ENCODE measurements at places on chromosomes 4 and X.

- no peak for DNase-seq
Measured at GRCh38 chrX:19825271-19825670, 62.1 kb downstream of the SH3KBP1 start.

- no peak for DNase-seq
Measured at GRCh38 chrX:133973704-133974103, 11.7 kb downstream of the GPC3 start.

GRCh38 chrX:802846-803245, 172.3 kb downstream of the SHOX start:
- no peak for DNase-seq

DNA sequence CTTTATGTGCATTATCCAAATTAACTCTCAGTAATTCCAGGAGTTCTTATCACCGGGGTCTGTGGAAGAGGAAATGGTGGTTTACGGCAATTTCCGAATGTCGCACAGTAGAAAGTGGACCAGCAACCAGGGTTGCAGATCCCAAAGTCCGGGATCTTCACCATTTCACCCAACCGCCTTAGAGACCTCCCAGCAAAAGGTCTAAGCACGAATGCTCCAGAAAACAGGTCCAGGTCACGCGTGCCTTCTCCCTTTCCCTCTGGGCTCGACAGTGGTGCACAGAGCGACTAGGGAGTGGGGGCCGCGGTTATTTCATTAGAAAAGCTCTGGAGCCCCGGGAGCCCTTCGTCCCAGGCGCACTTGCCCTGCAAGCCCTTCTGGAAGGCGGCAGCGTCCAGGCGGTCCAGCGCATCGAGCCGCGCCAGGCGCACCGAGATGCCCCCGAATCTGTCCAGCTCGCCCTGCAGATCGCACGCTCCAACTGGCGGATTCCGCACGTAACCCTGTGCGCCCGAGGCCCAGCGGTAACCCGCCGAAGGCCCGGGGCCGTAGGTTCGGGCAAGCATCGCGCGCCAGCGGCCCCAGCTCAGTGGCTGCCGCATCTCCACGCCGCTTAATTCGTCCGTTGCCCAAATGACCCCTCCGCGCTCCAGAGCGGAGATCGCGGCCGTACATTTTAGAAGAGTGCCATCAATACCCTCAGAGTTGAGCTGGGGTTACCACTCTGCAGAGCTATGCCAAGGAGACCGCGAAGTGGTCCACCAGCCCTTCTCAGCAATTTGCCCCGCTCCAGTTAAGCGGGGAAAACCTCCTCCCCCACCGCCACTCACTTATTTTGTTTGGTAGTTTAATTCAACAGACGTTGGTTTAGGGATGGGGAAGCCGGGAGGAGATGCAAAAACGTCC, at the start of gene NUDT6:
Gene NUDT6 (minus strand): TSS at position 627 of the 906 bp plus-strand sequence. CDS start 25 bp downstream, at position 602.
- peak; percentile 48 for DNase-seq

DNA sequence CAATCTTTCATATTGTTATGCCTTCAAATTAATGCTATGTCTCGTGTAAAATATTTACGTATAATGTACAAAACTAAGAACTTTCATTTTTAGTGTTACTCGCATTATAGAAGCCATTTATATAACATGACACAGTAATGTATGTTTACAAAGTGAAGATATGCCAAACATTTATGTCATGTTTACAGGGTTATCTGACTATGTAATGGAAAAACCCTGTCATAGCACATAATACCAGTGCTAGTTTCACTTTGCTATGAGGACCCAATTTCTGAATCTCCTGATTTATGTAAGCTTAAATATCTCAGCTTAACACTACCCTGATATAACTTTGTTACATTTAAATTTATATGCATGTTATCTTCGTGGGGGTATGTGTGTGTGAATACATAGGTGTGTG, 233.1 kb downstream of the FAT4 start:
- DNase-seq = no peak

GRCh38 chrX:38857736-38858523, 56.7 kb downstream of the MID1IP1 start:
- no peak for DNase-seq

- DNase-seq = no peak
Measured at GRCh38 chr4:126991965-126992364, 640.8 kb upstream of the INTU start.

- no peak for DNase-seq
Measured at GRCh38 chr4:162406637-162407365, 243.0 kb upstream of the FSTL5 start.

DNA sequence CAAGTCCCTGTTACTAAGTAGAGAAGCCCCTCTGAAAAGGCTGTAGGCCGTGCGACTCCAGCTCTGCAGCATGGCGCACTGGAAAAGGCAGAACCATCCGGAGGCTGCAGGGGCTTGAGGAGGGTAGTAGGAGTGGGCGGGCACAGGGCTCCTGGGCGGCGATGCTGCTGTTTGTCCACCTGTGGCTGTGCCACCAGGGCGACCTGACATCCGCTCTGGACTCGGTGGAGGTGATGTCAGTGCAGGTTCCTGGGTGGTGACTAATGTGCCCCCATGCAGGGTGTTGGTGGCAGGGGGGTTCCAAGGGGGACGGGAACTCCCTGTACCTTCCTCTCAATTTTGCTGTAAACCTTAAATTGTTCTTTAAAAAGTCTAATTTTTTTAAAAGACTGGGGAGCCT, 58.3 kb downstream of the PCGF3 start:
- no peak for DNase-seq

DNA sequence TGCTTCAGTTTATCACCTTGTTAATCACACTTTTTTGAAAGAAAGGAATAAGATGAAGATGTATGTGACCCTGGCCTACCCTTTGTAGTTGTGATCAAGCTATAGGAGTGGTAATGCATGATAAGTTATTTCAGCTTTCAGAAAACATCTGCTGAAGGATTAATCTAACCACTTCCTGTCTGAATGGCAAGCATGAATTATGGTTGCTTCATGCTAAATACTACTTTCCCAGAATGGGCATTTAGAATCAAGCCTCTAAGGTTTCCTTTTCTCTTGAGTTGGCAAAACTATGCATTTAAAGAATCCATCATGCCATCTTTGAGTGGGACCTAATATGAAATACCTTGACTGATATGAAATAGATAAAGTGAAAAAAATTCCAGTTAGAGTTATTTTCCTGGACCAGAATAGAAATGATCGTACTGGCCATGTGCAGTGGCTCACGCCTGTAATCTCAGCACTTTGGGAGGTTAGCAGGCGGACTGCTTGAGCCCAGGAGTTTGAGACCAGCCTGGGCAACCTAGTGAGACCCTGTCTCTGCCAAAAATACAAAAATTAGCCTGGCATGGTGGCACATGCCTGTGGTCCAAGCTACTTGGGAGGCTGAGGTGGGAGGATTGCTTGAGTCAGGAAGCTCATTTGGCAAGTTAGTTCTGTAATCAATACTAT, 59.1 kb downstream of the ANXA3 start:
- DNase-seq = no peak

GRCh38 chr4:39526765-39527295, 409 bp downstream of the UGDH start:
- DNase-seq = no peak

GRCh38 chr4:38489924-38490639, 173.9 kb upstream of the KLF3 start:
- peak; percentile 10 for DNase-seq

GRCh38 chr4:25123236-25123635, 37.0 kb downstream of the SEPSECS start:
- DNase-seq = no peak

- no peak for DNase-seq
Measured at GRCh38 chrX:96551322-96551872, 133.2 kb upstream of the DIAPH2 start.

- DNase-seq = peak; percentile 11
Measured at GRCh38 chrX:130174045-130174704, 2.4 kb downstream of the RAB33A start.

- no peak for DNase-seq
Measured at GRCh38 chr4:74755486-74755885, 38.8 kb downstream of the BTC start.

GRCh38 chr4:105386012-105386411, 87.8 kb downstream of the PPA2 start:
- DNase-seq = no peak

DNA sequence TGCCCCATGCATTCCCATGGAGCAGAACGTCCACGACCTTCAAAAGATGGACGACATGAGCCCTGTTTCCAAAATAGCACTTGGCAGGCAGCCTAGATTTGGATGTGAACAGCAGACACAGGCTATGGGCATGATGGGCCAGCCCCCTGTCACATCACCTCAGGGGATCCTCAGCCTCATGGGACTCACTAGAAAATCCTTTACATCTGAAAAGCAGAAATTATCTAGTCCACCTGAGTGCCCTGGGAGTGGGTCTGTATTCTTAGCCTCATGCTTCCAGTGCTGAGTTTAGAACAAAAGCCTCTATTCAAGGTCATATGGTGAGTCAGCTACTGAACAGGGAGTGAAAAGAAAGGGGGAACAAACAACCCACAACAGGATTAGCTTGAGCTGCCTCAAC, 35.8 kb downstream of the GRIA3 start:
- DNase-seq = no peak

DNA sequence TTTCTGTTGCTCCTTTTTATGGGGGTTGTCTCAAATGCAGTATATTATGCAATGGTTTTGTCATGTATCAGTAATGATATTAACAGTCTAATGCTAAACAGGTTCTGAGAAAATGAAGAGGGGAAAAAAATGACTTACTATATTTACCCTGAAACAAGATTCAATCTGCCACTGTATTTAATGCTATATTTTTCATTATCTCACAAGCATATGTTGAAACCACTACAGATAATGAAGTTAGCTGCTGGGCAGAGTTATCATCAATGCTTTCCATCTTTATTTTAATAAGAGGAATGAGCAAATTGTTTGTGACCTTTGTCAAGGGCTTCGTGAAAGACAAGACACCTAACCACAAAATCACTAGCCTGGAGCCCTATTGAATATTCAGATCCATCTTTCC, 32.6 kb upstream of the NAA11 start:
- no peak for DNase-seq

DNA sequence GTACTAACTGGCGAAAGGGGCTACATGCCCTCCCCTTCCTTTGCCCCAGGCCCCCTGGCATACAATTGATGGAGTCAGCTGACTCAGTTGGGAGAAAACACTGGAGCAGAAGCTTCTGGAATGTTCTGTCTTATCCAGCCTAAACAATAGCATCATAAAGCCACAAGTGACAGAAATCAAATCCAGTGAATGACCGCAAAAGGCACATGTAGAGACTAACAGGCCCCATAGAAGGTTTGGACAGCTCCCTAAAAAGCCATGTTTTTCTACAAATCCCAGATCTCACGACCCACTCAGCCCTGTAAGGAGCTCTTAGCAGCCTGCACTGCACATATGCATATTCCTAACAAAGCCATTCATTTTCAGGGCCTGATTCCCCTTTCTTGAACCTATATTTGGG, 25.1 kb downstream of the SCARB2 start:
- DNase-seq = no peak

- DNase-seq = no peak
Measured at GRCh38 chr4:185513489-185514181, 21.7 kb downstream of the PDLIM3 start.

DNA sequence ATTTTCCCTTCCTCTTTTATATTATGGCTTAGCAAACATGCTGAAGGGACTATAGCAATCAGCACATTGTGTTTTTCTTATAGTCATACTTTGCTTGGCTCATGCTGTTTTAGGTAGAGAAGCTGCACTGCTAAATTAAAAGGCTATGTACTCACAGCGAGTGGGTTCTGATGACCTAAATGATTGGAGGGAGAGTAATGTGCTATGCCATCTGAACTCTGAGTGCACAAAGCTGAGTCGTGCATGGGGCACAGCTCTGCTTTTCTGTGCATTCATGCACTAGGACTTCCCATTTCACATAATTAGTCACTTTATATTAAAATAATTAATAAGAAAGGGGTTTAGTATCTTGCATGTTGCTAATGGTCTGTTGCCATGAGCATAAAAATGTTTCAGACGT, 132.7 kb upstream of the ADGRL3 start:
- DNase-seq = no peak

DNA sequence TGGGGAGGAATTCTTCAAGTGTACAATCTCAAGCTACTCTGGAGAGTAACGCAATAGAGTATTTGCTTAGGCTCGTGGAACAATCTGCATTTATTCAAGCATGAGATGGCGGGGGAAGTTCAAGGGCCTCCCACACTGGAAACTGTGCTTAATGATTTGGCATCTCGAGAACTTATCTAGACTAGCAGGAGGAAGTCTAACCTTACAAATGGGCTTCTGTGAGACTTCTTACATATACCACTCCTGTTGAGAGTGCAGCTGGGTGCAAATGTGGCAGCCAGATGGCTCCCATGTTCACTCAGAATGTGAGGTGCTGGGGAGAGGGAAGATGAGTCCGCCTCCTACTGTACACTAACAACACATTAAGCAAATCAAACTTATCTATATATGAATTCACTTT, 29.3 kb upstream of the PTPN13 start:
- DNase-seq = no peak

GRCh38 chr4:145437466-145437865, 44.2 kb upstream of the SMAD1 start:
- DNase-seq = no peak

DNA sequence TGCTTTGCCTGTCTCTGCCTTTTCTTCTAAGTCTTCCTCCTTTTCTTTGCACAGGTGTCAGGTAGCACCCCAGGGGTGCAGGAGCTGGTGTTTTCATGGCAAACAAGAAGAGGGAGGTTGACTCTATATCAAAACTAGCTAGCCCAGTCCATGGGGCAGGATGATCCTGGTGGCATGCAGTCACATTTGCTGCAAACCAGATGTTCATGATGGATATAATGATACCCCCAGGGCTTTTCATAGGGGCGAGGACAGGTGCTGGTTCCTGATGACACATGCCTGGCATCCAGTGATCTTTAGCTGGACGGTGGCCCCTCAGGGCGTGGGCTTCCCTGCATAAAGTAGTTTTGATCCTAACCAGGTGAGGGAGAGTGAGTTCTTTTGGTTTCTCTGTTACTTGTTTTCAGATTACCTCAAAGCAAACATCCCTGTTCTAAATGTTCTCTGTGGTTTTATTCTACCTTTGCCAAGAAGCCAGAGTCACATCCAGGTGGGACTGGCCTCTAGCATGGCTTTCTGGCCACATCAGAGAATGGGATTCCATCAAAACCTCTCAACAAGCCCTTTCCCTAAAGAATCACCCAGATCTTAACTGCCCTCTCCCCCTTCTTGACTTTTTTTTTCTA, 11.2 kb upstream of the UBA6 start:
- DNase-seq = peak; percentile 57

GRCh38 chr4:40722576-40723161, 27.1 kb upstream of the NSUN7 start:
- peak; percentile 57 for DNase-seq

- no peak for DNase-seq
Measured at GRCh38 chrX:124415115-124415800, 68.9 kb downstream of the SH2D1A start.

GRCh38 chr4:4526401-4526800, 15.4 kb downstream of the STX18 start:
- DNase-seq = no peak

DNA sequence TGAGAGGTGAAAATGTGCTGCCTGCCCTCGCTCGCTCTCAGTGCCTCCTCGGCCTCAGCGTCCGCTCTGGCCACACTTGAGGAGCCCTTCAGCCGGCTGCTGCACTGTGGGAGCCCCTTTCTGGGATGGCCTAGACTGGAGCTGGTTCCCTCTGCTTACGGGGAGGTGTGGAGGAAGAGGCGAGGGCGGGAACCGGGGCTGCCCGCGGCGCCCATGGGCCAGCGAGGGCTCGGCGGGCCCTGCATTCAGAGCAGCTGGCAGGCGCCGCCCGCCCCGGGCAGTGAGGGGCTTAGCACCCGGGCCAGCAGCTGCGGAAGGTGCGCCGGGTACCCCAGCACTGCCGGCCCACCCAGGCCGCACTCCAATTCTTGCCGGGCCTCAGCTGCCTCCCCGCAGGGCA, 39.6 kb downstream of the TRIML1 start:
- no peak for DNase-seq

GRCh38 chrX:142040906-142041305, 137.2 kb downstream of the MAGEC1 start:
- no peak for DNase-seq
